ENCODE measurements at places on chromosomes 2 and 18. TPM values are rescaled to one million over a fixed set of nuclear protein-coding genes. Genes with fewer than 3 reads are reported as not detected.

The CD28 gene
- 6.0 TPM for polyA plus RNA-seq

The FTCDNL1 gene
- polyA plus RNA-seq, result 2.0 TPM

The CHPF gene
- 58.2 TPM for polyA plus RNA-seq

The RFX8 gene
- polyA plus RNA-seq, result 1.9 TPM

The RESP18 gene
- polyA plus RNA-seq, result not detected

DNA sequence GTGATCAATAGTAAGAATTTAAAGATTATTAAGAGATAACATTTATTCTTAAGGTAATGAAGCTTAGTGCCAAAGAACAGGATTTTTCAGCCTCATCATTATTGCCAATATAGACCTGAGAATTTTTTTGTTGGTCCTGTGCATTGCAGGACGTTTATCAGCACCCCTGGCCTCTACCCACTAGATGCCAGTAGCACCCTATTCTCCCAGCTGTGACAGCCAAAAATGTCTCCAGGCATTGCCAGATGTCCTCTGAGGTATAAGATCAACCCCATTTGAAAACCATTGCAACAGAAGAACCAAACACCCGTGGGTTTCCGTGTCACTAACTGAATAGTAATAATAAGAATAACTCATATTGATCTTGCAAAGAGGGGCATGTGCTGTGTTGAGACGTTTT, 700.0 kb upstream of the SOX11 start:
- no peak for DNase-seq

DNA sequence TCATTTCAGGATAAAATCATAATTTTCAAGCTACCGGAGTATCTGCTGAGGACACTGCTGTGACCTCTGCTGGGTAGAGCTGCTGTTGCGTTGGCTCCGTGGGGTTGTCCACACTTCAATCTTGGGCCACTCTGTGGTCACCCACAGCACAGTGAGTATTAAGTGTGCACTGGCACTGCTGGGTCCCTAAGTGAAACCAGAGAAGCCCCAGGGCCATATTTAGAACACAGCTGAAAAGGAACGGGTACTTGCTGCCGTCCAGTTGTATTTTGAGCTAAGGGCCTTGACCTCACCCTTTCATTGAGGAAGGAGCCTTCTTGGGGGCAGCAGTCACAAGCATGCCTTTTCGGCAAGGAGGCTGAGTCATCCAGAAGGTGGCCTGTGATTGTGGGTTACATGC, 10.1 kb downstream of the SLC9A4 start:
- DNase-seq, result no peak

- DNase-seq, result peak; percentile 50
Observed at GRCh38 chr2:47091118-47091517, 64.0 kb downstream of the STPG4 start.

- peak; percentile 38 for DNase-seq
Observed at GRCh38 chr2:226187616-226188015, 612.0 kb downstream of the IRS1 start.

DNA sequence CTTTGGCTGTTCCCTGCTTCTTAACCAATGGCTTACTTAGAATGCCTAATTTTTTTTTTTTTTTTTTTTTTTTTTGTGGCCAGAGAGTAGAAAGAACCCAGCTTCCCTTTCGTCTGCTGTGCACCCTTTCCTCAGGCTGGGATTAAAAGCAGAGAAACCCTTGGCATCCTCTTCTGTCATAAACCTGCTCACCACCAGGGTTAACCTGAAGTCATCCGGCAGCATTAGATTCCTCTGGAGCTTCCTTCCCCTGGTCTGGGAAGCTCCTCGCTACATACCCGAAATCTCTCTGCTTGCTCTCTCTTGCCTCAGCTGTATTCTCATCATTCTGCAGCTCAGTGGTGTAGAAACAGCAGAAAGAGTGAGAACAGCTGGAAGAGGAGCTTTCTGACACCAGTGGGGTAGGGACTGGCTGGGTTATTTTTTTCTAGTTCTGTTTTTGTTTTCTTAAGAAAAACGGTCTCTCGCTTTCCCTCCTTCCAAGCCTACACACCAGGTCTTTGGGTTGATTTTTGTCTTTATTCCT, 339.0 kb upstream of the MEIS1 start:
- no peak for DNase-seq

Data from hindlimb muscle (tissue), 1 donor.